ENCODE measurements at places on chromosomes 6 and 20.

DNA sequence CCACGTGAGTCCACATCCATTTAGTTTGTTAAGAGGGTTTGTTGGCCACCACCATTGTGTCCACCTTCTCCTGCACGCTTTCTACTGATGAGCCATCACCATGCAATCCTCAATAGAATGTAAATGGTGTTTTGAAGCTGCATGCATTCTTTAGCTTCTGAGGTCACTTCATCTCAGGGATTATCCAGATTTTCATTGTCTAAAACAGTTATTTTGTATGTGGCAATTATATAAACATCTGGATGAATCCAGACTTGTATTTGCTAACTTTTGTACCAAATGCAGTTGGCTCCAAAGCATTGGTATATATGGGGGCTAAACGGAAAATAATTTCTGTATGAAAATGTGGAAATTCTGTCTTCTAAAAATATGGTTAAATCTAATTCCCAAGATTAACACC is 231.2 kb upstream of the ARID1B start:
- no peak for DNase-seq

GRCh38 chr20:63896264-63897105 is 1.6 kb downstream of the DNAJC5 start:
- DNase-seq: no peak

DNA sequence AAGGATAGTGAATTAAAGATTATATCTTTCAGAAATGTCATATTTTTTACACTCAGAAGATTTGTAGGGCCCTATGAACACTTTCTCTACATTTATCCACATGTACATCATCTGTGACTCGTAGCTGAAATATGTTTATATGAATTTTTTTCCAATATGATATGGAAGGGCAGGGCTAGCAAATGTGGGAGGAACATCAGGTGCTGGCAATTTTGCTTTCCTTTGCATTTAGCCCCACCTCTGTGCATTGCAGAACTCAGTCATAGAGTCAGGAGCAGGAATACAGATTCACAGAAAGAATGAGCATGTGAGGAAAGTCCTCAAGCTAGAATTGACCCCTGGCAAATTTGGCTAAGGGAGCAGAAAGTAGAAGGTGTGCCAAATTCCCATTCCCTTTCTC is 129.9 kb downstream of the CRYBG1 start:
- DNase-seq: no peak

DNA sequence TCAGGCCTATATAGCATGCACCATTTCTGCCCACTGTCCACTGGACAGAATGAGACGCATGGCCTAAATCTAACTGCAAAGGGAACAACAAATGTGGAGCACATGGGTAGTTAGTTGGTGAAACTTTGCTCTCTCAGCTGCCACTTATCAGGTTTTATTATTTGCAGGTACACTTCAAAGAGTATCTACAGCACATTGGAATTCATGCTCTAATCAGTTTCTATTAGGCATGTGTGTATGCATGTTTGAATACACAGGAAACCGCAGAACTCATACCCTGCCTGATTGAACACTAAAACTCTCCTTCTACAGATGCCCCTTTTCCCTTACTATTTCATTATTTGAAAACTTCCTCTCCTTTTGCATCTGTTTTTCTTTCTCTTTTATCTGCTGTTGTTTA is 97.4 kb upstream of the HSF2 start:
- DNase-seq: no peak

GRCh38 chr6:160882791-160883279 is 108.7 kb upstream of the MAP3K4 start:
- no peak for DNase-seq

Data from stimulated activated CD8-positive, alpha-beta memory T cell treated with anti-CD3 and anti-CD28 coated beads, Interleukin-7, amount 100 ng/mL, for 48 hours (primary cell).